Chondrocyte (in vitro differentiated cells): ENCODE measurements at places on chromosomes 6 and 20. TPM values are rescaled to one million over a fixed set of nuclear protein-coding genes. Genes with fewer than 3 reads are reported as not detected.

- no peak for DNase-seq
Observed at GRCh38 chr6:104702126-104702841, 157.4 kb downstream of the HACE1 start.

DNA sequence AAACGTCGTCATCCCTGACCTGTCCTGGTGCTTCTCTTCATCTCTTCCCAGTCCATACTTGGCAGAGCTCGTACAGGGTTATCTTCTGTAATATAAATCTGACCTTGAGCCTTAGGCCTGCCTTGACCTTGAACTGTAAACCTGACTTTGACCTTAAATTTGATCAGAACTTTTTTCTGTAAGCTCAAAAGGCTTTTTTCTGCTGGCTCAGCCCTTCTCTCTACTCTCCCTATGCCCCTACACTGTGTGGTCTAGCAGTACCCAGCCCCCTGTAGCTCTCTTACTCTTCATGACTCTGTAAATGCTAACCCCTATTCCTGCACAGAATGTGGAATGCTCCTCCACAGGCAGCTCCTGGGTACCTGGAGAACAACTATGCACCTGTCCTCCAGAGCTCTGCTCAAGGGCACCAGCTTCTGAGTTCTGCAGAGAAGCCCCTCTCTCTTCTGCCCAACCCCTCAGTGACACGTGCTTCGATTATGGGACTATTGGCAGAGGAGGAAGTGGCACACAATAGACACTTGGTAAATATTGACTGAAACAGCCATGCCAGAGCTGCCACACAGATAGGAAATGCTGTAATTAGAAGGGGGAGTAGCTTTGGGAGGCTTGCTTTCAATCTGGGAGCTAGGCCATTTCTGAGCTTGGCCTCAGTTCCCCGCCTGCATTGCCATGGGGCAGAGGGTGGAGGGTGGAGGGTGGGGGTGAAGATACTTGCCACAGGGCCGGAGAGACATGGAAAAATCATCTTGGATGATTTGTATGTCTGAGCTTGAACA lies 15.4 kb downstream of the SNPH start:
- no peak for DNase-seq

The MYMX gene
- not detected in 3 replicates for total RNA-seq

DNA sequence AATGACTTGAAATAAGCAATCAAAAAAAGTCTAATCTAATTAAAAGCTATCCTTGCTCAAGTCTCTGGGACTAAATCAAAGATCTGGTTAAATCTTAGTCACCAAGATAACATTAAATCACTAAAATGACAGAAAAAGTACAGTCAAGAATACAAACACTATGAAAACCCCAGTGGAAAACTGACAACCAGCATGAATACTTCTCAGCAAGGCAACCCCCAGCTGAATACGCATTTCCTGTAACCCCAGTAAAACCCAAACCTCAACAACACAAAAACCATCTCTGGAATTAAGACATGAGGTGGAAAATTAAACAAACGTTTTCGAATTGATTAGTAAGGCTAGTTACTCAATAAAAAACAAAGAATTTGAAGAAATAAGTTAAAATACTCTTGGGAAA lies 23.7 kb upstream of the ZC3H12D start:
- DNase-seq = no peak

The THBD gene
- total RNA-seq = 8.0 to 38.2 TPM (median 37.5 TPM) in 3 replicates

GRCh38 chr6:166543603-166544295 lies 42.7 kb downstream of the RAMACL start:
- no peak for DNase-seq

DNA sequence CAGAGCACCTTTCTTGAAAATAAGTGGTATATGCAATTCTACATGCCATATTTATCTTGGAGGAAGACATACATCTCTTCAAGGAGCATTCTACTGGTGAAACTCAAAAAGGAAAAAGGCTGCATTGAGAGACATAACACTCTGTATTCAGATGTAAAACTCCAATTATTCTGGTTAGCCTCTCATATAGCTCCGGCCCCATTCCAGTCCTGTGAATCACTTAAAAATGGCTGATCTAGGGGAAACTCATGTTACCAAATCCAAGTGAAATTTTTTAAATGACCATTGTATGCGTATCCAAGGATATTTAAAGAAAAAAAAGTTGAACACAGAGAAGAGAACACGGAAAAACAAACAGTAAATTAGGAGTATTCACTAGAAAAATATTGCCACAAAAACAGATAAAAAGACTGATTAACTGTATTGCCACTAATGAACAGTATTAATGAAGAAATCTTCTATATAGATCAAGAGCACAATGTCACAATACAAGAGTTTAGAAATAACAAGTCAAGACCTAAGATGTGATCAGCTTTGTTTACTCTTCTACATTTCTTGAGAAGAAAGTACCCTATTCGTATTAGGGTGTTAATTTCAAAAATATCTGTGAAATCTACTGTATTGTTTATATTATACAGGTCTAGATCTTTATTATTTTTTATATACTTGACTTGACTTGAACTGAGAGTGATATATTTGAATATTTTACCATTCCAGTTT lies 124.5 kb upstream of the GJE1 start:
- no peak for DNase-seq

The ASIP gene
- not detected in 3 replicates for total RNA-seq

The FAM209B gene
- not detected in 3 replicates for total RNA-seq

DNA sequence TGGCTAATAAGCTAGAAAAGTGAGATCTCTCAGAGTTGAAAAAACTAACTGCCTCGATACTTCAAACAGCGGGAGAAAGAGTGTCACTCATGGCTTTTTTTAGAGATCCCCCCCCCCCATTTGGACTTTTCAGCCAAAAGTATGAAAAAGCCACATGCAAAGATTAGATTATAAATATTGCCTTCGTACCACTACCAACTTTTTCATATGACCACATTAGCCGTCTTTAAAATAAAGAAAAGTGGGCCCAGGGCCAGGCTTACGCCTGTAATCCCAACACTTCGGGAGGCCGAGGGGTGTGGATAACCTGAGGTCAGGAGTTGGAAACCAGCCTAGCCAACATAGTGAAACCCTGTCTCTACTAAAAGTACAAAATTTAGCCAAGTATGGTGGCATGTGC lies 4.4 kb downstream of the PGK2 start:
- no peak for DNase-seq
